Natural killer cell treated with Interleukin-12 subunit alpha and Interleukin-12 subunit beta and Interleukin-15 and Interleukin-18, amount 100 ng/mL, for 72 hours (primary cell): ENCODE measurements at places on chromosomes 11 and 22.
A peak's percentile ranks its signal among the peaks of the same experiment; 100 is the strongest.

DNA sequence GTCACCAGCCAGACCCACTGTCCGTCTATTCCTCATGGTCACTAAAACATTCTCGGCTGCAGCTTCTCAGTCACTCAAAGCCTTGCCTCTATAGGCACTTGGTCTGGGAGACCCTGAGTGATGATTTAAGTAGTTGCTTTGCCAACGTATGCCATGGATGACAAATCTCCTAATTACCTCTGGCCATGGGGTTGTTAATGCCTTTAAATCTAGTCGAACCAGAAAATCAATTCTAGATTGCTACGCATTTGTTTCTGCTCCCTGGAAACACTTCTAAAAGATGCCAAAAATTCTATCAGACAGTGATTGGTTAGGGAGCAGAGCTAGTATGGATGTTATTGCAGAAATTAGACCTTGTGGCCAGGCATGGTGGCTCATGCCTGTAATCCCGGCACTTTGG lies 57.0 kb upstream of the RTL6 start:
- DNase-seq, result no peak

DNA sequence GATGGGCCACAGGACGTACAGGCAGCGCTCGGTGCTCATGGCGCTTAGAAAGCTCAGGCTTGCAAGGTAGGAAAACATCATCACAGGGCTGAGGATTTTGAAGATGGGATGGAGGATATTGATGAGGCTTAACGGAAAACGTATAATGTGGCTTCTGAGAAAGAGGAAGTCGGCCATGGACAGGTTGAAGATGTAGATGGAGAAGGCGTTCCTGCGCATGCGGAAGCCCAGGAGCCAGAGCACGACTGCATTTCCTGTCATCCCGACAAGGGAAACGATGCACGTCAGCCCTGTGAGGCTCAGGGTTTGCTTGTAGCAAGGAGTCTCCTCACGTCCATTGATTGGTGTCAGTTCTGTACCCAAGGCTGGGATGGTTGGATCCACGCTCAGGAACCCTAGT lies 17.4 kb upstream of the MRGPRX1 start:
- no peak for DNase-seq

DNA sequence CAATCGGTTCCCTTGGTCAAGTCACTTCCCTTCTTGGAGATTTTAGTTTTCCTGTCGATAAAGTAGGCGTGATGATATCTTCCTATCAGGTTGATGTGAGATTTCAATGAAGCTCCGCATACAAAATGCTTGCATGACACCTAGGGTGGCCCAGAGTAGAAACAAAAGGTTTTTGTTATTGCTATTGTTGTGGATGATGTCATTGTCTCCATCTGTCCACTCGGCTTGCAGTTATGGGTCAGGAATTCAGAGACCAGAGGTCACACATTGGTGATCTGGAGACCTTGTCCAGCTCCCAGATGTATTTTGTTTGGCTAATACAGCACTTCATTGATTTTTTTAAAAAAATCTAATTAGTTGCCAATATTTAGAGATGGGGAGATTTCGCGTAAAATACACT lies 382.1 kb downstream of the MN1 start:
- no peak for DNase-seq

- peak; percentile 79 for DNase-seq
These were observed 6.7 kb upstream of the GDPD5 start for GRCh38 chr11:75532200-75533048.

DNA sequence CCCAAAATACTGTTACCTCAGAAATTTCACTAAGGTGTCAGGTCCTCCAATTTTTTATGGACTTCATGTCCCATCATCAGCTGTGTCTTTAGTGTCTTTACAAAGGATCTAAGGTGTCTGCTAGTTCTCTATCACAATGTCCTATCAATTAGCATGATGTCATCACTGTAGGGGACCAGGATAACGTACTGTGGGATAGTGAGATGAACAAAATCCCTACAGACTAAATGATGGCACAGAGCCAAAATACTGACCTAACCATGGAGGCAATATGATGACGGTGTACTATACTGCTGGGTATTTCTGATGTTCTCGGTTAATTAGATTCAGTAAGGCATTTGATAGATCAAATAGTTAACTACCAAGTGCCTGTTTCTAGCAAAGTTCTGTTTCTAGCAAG lies 82.5 kb downstream of the SBF2 start:
- DNase-seq, result no peak

DNA sequence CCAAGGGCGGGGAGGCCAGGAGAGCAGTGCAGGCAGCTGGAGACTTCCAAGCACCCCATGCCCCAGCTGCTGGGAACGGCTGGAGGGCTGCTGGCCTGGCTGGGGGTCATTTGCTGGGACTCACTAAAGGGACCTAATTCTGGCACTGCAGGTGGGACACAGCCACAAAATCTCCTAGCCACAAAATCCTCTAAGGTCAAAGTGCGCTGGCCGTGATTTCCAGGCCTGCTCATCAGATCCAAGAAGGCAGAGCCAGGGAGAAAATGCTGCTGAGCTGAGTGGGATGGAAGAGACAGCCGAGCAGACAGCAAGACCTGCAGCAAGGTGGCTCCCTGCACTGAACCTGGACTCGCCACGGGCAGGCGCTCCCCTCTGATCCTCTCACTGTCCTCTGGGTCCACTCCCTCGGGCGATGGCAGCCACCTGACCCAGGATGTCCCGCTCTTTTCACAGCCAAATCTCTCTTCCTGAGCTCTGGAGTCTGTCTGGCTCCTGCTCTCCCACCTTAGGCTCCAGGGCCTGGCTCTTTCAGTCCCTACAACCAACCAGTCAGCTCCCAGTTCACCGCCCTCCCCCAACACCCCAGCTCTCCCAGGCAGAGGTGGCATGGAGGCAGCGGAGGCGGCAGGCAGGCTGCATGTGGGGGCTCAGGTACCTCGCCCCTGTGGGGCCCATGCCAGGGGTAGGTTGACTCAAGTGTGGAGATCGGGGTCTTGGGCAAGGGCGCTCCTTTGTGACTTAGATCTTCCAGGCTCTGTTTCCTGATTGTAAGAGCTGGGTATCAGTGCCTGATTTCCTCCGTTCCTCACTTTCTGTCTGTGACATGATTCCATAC lies 14.5 kb downstream of the OVOL1 start:
- DNase-seq, result no peak

- no peak for DNase-seq
These were observed 302.6 kb downstream of the KIRREL3 start for GRCh38 chr11:126697936-126698335.

DNA sequence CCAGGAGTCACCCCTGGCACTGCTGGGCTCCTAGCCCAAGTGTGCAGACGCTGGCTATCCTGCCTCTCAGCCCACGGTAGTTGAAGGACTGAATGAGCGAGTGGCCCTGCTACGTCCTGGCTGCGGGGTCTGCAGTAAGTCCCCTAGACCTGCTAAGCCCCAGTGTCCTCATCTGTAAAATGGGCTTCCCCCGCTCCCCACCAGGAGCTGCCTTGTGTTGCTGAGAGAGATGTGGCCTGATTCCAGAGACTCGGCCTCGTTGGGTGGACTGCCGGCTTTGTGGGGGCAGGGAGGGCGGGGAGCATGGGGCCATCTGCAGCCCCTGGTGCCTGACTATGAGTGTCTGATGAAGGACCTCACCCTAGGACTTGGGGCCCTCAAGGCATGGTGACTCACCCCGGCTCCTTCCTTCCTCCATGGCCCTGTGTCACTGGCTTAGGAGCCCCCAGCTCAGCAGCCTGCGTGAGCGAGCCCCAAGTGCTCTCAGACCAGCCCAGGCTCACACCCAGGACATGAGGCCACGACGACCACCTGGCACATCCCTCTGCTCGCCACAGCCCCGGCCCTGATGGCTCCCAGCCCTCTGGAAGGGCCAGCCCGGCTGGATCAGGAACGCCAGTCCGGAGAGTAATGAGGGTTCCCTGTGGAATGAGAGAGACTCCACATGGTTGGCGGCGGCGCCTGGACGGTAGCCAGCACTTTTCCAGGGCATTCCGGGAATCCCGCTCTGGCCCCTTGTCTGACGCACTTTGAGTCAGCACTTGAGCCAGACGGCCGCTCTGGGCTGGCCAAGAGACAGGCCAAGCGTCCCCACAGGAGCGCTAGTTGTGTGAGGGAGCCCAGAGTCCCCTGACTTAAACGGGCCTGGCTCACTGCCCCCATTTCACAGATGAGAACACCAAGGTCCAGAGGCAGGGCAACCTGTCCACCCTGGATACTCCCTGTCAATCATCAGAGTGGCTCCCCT lies 50.5 kb upstream of the SHISAL1 start:
- DNase-seq, result no peak

GRCh38 chr11:121109916-121110586 lies 9.0 kb downstream of the TECTA start:
- DNase-seq, result no peak

DNA sequence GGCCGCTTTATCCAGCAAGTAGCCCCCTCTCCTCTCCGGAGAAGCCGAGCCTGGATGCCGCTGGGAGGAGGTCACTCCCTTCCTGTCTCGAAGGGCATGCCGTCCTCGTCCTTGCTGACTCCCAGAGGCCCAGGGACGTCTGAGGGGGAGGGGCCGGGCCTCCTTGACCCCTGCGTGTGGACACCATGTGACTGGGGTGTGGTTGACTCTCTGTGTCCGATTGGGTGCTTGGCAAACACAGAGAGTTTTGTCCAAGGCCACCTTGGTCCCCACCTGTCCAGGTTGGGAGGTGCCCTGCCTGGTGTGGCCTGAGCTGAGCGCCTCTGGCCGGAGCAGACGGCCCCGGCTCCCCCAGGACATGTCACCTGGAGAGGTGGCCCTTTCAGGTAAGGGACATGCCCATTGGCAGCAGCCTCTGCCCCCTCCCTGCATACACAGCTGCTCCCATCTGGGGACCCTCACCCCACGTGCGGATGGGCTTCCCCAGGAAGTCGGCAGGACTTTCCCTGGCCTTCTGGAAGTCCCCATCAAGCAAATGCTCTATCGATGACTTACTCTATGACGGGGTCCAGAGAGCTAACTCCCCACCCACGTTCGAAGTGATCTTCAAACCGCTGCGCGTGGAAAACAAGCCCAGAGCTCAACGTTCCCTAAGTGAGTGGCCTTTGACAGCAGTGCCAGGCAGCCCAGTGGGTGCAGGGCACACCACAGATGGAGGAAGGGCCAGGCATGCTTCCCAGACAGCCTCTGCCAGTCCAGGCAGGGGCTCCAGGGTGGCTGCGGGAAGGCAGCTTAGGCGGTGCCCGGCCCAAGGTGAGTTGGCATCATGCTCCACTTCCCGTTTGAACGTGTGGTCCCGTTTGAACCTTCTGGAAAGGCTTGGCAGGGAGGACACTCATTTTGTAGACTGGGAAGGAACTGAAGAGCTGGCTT lies at the start of gene SMIM38:
Gene SMIM38, plus strand, starts transcription at position 634 of the 933 bp plus-strand sequence. CDS start 1,912 bp downstream, outside the sequence.
- no peak for DNase-seq

DNA sequence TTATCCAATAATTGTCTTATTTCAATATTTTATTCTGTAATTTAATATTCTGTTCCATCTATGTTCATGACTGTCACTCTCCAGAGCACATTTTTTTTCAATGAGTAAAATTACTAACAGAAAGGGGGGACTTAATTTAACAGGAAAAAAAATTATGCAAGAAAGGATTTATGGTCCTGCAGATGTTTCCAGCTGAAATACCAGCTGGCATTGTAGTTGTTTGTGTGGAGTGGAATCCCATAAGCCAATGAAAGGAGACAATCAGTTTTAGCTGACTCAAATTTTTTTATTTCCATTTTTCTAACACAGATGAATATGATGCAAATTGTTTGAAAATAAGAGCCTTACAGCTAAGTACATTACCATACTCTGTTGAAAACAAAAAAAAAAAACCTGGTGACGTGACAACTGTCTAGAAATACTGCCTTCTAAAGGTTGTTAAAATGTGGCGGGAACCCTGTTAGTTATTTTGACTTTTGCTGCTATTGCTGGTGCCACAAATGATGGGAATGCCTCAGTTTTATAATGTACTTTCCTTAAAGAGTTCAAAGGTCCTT lies 389.1 kb downstream of the ETS1 start:
- no peak for DNase-seq

DNA sequence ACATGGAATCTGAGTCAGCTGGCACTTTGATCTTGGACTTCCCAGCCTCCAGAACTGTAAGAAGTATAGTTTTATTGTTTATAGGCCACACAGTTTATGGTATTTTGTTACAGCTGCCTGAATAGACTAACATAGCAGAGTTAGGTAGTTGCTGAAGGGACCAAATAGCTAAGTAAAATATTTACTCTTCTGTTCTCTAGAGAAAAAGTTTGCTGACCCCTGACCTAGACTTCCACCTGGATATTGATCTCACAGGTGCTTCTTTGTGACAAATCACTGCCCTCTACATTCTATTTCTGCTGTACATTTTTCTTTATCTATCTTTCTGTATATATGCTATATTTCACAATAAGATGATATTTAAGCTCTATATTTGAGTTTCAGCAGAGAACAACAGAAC lies 212.5 kb downstream of the CSNK2A3 start:
- no peak for DNase-seq

DNA sequence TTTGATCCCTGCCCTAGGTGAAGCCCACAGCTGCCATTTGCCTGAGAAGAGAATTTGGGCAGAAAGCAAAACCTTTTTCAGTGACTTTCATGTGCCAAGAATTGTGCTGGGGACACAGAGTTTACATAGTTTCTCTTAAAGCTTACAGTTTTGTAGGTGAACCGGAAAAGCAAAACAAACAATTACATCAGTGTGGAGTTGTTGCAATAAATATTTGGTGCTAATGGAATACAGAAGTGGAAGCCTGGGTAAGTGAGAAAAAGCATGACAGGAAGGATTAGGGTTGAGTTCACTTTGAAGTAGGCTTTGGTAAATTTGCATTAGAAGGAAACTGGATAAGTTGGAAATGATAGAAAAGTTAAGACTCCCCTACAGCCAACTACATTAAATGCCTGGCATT lies 82.7 kb downstream of the RASSF10 start:
- DNase-seq, result no peak

DNA sequence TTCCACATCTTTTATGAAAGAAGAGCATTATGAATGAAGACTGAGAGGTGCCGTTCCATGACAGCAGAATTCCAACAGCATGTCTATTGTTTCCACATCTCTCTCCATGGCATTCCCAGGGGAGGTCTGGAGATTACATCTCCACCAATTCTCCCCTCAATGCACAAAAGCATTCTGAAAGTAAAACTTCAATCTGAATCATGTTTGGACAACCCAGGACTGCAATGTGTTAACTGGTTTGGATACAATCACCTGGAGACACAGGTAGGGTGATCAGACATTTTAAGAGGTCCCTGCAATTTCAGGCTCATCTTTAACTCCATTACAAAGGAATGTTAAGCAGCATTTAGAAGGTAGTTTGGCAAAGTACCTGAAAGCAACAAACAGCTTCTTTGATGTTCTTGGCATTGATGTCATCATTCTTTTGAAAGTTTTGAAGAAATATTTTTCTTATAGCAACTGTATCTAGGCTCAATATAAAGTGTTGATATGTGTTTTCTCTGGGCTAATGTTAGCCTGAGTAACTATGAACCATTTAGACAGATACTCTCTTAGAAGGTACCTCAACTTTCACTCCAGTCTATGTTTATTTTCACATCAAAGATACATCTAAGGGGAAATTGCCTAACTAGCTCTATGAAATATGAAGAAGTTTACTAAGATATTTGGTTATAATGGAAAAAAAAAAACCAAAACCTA lies 181.4 kb upstream of the MTMR2 start:
- no peak for DNase-seq

GRCh38 chr11:121763526-121763925 lies 310.8 kb upstream of the SORL1-AS1 start:
- no peak for DNase-seq
